ENCODE measurements at places on chromosomes 6 and 20.
A peak's percentile ranks its signal among the peaks of the same experiment; 100 is the strongest.

GRCh38 chr6:49342410-49342809, 120.6 kb downstream of the MMUT start:
- DNase-seq = peak; percentile 69

GRCh38 chr6:167119670-167120582, 3.0 kb upstream of the CCR6 start:
- DNase-seq = no peak

GRCh38 chr6:78538002-78538401, 329.3 kb upstream of the IRAK1BP1 start:
- DNase-seq = no peak

DNA sequence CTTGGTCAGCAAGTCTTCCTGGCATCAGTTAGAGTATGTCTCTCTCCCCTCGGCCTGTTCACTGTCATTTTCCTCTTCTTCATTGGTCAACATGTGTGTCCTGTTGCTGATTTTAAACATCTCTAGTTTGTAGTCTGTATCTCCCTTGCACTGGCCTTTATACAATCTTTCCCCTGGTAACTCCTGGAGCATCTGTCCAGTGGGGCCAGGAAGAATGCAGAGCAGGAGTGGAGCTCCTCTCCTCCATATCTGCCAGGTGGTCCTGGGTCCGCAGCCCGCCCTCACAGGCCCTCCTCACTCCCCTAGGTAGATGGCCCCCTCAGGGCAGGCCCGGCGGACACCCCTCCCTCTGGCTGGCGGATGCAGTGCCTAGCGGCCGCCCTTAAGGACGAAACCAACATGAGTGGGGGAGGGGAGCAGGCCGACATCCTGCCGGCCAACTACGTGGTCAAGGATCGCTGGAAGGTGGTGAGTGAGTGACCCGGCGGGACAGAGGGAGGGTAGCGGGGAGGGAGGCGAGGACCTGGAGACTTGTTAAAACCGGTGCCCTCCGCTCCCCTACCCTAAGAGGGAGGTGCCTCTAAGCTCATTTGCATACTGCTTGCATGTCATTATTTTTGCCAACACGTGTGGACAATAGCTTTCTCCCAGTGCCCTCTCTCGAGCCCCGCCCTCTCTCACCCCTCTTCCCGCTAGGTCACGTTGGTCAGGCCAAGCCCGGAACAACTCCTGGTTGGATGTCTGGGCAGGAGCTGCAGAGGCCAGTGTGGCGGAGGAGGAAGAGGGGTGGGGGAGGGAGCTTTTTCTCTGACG, 3.2 kb downstream of the TTBK1 start:
- peak; percentile 76 for DNase-seq

DNA sequence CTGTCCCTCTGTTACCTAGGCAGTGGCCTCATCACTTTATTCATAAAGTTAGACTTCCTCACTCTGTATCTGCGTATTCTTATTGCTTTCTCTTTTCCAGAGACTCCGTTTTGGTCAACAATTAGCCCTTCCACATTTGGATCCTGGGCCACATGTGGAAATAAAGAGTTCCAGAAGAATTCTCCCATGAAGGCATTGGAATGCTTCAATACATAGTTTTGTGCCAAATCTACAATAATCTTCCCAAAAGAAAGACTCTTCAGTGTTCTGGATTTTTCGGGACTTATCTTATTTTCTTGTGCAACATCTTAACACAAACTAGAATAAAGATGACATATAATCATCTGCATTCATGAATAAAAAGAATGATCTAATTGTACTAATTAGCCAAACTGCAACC, 187.7 kb upstream of the BMP2 start:
- DNase-seq = no peak

DNA sequence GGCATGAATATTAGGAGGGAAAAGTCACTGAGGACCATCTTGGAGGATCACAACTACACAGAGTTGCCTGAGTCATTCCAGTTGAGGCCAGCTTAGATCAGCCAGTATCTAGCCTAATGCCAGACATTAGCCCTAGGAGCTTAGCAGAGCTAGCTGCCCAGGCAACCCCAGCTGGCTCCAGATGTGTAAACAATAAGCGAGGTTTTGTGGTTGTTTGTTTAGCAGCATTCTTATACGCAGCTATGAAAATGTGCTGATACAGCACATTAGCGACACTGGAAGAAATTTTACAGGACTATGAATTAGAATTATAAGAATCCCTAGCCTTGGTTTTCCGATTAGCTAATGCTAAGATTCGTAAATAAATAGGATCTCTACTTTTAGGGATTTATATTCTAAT, 59.3 kb downstream of the BTBD3 start:
- DNase-seq = no peak

DNA sequence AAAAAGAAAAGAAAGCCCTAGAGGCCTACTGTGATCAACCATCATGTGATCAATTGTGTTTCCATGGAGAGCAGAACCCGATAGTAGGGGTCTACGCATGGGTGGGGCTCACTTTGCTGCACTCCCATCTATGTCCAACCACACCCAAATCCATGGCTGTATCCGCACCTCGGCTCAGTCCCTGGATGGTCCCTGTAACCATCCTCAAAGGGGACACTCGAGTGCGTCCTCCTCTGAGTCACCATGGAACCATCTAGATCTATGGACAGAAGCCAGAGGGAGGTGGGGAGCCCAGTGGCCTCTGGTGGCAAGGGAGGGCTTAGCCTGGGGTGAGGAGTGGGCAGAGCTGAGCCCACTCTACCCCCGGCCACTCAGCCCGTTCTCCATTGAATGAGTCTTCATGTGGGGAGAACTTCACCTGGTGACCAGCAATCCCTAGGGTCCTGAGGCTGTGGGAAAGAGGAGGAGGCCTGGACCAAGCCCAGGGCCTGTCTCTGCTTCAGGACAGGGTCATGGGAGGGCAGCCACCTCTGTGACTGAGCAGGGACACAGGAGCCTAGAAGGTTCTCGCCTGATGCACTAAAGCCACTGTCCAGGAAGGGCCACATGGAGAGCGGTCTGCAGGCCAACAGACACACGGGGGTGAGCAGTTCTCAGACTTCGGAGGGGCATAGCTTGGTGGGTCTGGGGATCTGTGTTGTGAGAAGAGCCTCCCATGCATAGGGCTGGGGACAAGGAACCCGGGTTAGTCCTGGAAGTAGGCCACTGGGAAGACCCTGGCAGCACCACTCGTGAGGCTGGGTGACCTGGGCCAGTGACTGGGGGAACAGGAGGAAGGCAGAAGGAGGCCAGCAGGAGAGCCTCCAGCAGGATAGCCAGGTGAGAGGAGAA, 19.3 kb downstream of the RAET1L start:
- DNase-seq = peak; percentile 56

- DNase-seq = no peak
These were observed 48.8 kb upstream of the CDH22 start for GRCh38 chr20:46357030-46357514.

GRCh38 chr20:4153251-4153650, 137.9 kb upstream of the RNF24 start:
- no peak for DNase-seq

DNA sequence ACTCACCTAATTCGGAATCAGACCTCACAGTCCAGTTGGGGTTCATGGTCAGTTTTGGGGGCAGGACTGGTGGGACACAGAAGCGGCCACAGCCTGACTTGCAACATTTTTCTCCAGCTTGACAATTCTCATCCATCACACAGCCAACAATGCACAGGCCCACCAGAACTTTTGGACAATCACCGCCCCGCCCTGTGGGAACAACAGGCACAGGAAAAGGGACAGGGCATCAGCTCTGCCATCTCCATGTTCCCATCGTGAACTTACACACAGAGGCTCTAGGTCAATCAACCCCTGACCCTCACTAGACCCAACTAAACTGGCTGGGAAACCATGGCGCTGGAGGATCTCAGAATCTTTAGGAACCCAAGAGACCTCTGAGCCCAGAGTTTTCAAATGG, 16.3 kb downstream of the WFDC3 start:
- no peak for DNase-seq

DNA sequence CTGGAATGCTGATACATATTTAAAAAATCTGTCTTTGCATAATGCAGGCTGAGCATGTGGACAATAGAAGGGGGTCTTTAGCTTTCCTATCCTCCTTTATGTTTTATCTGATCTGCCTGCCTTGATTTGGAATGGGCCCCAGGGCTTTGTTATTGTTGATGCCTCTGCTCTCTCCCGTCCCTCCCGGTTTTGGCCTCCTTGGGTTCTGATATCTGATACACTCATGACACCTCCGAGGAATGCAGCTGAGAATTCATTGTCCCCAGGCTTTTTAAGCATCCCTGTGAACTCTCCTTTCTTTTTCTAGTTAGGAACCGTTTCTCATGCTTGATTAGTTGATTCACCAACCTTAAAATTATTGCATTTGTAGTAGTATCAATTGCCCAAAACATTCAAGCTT, 185.5 kb upstream of the RALGAPA2 start:
- no peak for DNase-seq

GRCh38 chr6:119482850-119483285, 133.3 kb upstream of the MAN1A1 start:
- DNase-seq = no peak

- DNase-seq = no peak
These were observed 9.8 kb downstream of the CTSZ start for GRCh38 chr20:58997141-58997770.

- peak; percentile 53 for DNase-seq
These were observed 731 bp downstream of the MAK start for GRCh38 chr6:10837622-10837994.

DNA sequence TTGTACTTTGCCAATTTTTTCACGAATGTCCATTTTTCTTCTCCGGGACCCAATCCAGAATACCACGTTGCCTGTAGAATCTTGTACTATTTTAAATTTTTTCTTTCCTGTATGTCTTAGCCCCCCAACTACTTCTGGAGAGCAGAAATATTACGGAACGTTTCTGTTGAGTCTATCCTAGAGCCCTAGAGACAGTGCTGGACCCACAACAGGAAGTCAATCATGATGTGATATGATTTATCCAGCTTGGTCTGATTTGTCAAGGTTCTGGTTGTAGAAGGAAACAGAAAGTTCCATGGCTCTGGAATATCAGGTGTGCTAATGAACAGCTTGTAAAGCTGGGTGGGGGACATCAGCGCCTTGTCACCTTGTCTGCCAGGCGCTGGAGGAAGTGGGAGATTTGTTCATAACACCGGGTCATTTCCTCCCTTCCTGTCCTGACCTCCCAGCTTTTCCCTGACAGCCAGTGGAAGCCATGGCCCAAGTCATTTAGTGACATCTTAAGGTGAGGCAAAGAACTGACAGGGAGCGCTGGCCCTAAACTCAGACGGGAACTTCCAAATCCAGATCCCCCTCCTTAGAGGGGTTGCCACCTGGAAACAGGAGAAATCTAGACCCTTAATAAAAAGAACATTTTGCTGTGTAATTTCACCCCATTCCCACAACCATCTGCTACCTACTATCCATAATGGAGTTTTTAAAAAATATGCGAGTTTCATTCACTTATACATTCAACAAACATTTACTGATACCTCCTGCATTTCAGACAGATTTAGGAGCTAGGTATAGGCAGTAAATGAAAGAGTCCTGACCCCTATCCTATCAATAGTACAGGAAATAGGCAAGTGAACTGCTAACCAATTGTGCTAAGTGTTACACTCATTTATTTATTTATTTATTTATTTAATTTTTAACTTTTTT, 130.5 kb downstream of the ZFP64 start:
- DNase-seq = peak; percentile 81

DNA sequence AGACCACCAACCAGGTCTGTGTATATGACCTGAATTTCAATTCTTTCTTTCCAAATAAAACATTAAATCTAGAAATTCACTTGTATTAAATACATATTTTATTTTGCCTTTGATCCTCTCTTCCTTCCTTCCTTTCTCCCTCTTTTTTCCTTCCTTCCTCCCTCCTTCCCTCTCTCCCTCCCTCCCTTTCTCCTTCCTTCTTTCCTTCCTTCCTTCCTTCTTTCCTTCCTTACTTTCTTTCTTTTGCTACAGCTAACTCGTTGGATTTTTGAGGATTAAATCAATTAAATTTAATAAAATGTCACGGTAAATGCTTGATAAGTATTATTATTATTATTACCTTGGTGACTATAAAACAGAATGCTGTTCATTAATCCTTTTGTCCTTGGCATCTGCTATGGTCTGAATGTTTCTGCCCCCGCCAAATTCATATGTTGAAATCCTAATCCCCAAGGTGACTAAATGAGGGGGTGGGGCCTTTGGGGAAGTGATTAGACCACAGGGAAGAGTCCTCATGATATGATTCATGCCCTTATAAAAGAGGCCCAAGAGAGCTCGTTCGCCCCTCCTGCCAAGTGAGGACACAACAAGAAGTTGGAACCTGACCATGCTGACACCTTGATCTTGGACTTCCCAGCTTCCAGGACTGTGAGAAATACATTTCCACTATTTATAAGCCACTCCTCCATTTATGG, 67.6 kb upstream of the BTBD3 start:
- no peak for DNase-seq

DNA sequence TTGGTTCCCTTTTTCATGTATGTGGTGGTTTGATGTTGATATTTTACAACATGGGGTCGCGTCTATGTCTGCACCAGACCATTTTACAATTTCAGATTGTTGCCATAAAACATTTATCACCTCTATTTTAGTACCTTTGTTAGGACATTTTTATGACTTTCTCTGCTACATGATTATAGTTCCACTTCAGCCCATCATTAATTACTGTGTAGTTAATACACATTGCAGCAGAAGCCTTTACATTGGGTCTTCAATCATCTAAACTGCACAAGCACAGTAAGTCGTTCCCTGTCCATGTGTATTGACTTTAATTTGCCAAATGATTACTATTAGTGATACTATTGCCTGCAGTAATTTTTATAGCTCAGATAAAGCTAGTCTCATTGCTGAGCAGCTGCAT, 15.7 kb upstream of the TMEM217 start:
- no peak for DNase-seq

- DNase-seq = peak; percentile 37
These were observed 44.1 kb upstream of the GRM4 start for GRCh38 chr6:34189806-34190503.

GRCh38 chr6:134707342-134708031, 242.4 kb downstream of the ALDH8A1 start:
- DNase-seq = no peak

DNA sequence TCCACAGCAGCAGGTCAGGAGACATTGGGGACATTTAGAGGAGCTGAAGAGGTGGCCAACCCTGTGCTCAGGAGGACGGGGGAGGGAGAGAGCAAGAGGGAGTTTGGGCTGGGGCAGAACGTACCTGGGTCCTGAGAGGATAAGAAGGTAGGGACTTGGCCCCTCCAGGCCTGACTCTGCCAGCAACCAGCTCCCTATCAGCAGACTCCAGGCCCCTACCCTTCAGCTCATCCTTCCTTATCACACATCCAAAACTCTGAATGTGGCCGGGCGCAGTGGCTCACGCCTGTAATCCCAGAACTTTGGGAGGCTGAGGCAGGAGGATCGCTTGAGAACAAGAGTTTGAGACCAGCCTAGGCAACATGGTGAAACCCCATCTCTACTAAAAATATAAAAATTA, 5.0 kb downstream of the STMN3 start:
- no peak for DNase-seq

- DNase-seq = no peak
These were observed 65.0 kb upstream of the ASCC3 start for GRCh38 chr6:100946021-100946540.

GRCh38 chr6:159174263-159174969, 5.2 kb downstream of the FNDC1 start:
- DNase-seq = peak; percentile 88

- no peak for DNase-seq
These were observed 26.2 kb downstream of the BCAS1 start for GRCh38 chr20:54044156-54044555.
